ENCODE measurements at places on chromosomes 2 and 18.
A peak's percentile ranks its signal among the peaks of the same experiment; 100 is the strongest.

DNA sequence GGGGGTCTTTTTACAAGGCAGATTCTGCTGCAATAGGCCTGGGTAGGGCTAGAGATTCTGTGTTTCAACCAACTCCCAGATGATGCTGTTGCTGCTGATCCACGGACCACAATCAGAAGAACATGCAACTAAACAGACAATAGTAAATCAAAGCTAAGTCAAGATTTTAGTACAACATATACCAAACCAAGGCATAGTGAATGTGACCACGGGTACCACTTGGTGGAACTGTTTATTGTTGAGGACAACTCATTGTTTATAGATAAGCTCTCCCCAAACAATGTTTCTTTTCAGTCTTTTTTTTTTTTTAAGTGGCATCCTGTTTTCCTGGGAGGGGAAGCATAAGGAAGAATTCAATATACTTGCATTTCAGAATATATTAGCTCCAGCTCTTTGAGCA, 36.0 kb upstream of the DARS1 start:
- DNase-seq, result no peak

DNA sequence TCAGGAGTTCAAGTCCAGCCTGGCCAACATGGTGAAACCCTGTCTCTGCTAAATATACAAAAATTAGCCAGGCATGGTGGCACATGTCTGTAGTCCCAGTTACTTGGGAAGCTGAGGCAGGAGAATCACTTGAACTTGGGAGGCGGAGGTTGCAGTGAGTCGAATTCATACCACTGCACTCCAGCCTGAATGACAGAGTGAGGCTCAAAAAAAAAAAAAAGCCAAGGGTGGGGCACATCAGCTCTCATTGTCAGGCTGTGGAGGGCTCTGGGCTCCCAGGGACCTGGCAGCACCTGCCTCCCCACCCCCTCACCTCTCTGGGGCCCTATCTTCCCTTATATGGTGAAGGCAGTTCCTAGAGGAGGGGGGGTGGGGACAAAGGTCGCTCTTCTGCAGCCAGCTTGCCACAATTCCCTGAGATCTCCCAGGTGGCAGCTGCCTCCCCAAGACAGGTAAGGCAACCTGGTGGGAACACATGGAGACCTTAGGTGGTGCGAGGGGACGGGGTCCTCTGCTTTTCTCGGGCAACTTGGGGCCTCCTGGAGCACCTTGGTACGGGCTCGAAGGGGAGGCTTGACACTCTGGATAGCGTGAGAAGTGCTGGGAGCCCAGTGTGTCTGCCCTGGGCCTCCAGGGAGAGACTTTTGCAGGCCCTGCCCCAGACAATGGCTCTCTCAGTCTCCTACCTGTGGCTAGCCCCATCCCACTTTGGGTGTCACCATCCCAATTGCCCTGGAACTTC, at the start of gene VIL1:
TSS of gene VIL1 (plus strand) at position 407 of the 742 bp plus-strand sequence. CDS start 4,656 bp downstream, outside the sequence.
- no peak for DNase-seq

DNA sequence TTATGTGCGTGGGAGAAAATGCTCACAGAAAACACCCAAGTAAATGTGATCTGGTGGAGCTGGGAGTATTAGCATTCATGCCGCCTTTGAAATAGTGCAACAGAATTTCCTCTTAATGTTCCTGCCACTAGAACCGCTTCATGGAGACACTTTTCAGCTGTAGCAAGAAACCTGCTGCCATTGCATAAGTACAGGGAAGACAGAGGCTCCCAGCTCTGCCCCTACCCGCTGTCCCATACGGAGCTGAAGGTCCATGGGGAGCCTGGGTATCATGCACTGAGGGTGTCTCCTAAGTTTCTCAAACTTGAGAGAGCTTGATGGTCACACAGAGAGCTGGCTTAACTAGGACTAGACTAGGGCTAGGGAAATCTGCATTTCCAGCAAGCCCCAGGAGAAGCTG, 49.6 kb downstream of the CRIM1 start:
- DNase-seq, result no peak

GRCh38 chr2:81528852-81529480, 1224.4 kb upstream of the LRRTM1 start:
- DNase-seq, result no peak

DNA sequence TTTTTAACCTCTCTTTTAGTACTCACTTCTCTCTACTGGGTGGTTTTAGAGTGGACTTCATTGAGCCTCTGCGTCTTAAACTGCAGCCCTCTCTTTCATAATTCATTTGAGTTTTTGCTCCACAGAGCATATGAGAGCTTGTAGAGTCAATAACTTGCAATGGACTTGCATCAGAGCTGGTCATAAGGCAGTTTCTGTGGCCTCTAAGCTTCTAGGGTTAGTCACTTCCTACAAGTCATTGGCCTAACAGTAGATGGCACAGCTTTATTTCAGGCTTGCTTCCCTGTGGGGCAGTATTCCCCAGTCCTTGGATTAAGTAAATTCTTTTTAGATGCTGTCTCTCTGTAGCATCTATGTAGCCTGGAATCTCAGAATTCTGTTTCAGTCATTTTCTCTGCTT, 1435.7 kb downstream of the LRP1B start:
- no peak for DNase-seq

DNA sequence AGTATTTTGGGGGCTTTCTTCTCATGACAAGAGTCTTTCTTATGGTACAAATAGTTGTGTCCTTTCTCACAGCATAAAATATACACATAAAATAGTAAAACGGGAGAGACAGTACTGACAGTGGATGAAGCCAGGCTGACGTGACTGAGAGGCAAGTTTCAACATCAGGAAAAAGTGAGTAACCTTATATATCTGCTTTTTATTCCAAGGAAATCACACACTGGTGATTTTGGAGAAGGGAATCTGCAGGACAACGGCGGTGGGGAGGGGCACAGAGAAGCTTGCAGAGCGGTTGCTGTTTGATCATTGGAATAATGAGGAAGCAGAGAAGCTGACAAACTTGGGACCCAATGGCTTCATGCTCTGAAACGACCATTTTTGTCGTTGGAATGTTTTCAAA, 130.6 kb upstream of the ZNF236 start:
- DNase-seq, result no peak

DNA sequence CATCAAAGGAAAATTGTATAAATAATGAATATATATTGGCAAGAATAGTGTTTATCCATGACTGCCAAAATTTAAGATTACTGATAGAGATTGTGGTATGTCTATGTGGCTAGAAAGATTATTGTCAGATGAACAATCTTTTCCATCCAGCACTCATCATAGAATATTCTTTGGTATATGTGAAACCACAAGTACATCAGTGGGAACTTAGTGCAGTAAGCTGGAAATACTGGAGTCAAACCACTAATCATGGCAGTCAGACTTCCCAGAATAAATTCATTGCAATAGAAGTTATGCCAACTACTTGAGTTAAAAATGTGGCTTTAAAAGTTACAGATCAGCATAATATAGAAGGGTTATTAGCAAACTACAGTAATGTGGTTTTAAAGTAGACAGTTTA, 310.3 kb downstream of the GULP1 start:
- no peak for DNase-seq

GRCh38 chr2:174776223-174776622, 12.0 kb upstream of the CHRNA1 start:
- no peak for DNase-seq

DNA sequence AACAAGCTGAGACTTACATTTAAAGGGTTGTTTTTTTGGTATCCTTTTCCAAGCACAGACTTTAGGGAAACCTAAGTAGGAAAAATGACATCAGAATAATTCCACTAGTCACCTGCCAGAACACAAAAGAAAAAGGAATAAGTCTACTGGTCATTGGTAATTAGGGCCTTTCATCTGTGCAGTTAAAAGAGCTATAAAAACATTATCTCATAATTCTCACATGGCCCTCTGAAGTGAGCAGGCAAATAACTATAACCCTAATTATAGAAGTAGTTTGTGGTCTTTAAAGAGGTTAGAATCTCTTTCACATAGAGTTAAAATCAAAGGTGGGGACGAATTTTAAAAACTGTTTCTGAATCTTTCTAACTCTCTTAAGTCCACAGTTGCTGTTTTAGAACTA, 111.1 kb upstream of the B3GNT2 start:
- no peak for DNase-seq

- no peak for DNase-seq
Measured at GRCh38 chr18:7370802-7371201, 139.9 kb downstream of the LRRC30 start.

DNA sequence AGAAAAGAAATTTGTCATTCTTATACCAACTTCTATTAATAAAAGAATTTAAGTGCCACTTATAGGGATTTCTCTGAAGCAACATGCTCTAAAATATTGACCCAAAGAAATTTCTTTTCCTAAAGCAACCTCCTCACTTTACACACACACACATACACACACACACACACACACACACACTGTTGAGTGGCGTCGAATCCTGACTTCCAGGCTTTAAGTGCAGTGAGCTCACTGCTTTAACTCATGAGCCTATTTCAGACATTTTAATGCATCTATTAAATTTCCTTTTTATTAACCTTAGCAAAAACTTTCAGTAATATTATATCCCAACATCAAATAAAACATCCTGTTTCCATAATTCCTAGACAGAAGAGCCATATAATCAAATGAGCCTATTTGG, 229.1 kb upstream of the ACVR2A start:
- DNase-seq, result no peak

- no peak for DNase-seq
Measured at GRCh38 chr2:24903161-24904103, 16.6 kb downstream of the ADCY3 start.

DNA sequence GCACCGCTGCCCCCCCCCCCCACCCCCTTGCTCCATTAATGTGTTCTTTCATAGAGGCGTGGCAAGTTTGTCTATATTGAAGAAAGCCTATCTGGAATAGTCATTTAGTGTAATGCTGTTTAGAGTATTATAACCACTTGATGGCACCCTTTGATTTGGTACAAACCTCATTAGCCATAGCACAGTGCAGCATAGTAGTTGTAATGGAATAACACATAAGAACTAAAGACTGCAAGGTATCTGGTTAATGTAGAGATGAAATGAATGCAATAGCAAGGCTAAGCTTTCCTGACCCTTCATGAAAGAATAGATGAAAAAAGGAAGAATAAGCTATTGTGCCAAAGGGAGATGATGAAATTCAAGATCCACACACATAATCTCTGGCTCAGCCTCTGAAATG, 81.9 kb downstream of the EHBP1 start:
- peak; percentile 10 for DNase-seq

DNA sequence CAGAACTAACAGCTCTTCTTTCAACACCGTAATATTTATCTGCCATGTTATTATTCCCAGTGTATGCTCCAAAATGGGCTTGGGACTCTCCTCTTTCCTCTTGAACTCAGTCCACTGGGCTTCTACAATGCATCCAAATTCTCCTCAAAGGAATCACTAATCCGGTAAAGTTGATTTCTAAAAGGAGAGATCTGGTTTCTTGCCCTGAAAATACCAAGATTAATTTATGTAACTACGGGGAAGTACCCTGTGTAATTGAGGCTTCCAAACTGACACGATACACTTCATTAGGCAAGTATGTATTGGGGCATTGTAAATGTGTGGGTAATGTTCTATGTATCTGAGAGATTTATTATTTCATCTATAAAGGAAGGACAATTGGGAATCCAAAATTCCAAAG, 5.7 kb downstream of the NCKAP5 start:
- DNase-seq, result no peak

- no peak for DNase-seq
Measured at GRCh38 chr18:8658858-8659485, 46.4 kb upstream of the MTCL1 start.

GRCh38 chr2:74719066-74719465, 65.0 kb downstream of the SEMA4F start:
- DNase-seq, result no peak

Measured in SHP77 treated with DMSO at 0.1 percent for 48 hours (cell line).